ENCODE measurements at places on chromosomes 3 and 15.

DNA sequence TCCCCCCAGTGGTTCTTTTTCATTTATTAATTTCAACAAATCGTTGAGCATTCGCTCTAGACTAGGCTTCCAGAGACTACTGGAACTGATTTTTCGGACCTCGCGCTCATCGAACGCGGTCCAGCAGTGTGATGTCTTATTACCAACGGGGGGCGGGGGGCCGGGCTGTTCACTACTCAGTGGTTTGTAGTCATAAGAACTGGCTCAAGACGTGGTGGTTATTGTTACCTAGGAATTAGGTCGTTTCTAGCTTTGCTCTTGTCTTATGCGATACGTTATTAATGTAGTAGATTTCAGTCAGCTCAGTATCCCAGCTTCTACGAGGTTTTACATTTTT lies 858 bp downstream of the RBM5 start:
- DNase-seq, result no peak

GRCh38 chr15:73844356-73844755 lies 29.0 kb upstream of the TBC1D21 start:
- no peak for DNase-seq

GRCh38 chr3:112002096-112002971 lies 3.6 kb downstream of the TAGLN3 start:
- no peak for DNase-seq

DNA sequence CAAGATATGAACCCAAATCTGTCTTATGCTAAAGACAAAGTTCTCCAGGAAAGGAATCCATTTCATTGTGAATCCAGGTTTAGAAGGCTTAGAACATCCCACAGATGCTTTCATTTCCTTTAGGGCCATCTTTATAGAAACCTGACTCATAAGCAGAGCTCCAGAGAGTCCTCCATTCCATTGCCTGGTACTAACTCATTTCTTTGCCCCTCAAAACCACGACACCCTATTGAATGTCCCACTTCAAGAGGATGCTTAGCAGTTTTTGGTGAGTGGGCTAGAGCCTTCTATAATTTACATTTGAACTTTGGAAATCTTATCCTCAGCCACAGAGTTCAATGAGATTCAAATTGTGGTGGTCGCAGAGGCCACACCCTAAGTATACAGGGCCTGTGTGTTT lies 325.0 kb downstream of the NTRK3 start:
- no peak for DNase-seq

DNA sequence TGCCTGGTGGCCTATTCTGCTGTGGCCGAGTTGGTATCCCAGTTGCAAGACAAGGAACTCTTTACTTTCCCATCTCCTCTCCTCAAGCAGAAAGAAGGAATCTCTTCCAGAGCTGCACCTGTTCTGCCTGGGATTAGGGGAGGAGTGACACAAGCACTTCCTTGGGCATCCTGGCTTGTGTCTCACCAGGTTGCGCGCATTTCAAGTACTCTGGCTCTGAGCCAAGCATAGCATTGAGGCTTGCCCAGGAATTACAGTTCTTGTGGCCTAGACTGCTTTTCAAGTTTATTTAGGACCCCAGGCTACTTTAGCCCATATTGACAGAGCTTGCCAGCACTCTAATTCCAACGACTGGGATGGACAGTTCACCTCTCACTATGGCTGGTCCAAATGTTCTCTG lies 150.5 kb downstream of the RSRC1 start:
- no peak for DNase-seq

DNA sequence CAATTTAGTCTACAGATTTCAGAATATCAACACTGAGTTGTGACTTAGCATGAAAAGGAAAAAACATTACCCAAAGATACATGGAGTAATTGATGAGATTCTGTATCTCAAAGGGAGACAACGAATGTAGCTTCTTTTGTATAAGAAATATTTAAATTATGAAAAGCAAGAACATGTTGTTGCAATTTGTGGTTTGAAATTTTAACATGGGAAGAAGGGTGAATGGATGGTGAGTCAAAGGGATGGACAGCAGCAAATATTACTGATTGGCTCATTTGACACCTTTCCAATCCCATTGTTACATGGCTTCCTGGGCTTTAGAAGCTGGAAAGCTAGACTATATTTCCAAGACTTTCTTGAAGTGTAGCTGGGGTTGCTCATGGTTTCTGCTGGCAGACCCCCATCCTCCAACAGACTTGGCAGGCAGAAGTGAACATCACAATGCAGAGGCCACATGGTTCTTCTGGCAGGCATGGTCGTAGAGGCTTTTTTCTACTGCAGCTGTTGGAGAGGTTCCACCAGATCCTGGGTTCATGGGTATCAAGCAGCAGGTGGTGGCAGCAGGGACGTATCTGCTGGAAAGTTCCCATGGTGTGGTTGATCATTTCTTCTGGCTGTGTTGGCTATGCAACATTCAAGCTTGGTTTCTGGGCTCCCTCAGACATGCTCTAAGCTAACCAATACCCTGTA lies 47.2 kb upstream of the KPNA4 start:
- no peak for DNase-seq

DNA sequence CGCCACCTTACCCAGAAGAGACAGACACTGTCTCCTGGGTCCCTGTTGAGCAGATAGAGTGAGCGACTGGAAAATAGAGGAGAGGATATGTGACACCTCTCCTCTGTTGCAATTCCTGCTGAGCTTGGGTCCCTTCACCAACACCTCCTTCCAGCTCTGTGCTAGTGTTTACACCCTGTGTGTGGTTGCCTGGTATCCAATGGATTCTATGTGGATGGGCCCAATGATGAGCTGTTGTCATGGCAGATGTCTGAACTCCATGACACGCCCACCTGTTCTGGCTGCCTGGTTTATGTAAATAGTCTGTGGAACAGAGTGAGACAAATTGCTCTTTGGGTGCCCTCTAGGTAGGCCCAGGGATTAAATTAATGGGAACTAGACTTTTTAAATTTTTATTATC lies 23.7 kb downstream of the RBM5 start:
- DNase-seq, result no peak

DNA sequence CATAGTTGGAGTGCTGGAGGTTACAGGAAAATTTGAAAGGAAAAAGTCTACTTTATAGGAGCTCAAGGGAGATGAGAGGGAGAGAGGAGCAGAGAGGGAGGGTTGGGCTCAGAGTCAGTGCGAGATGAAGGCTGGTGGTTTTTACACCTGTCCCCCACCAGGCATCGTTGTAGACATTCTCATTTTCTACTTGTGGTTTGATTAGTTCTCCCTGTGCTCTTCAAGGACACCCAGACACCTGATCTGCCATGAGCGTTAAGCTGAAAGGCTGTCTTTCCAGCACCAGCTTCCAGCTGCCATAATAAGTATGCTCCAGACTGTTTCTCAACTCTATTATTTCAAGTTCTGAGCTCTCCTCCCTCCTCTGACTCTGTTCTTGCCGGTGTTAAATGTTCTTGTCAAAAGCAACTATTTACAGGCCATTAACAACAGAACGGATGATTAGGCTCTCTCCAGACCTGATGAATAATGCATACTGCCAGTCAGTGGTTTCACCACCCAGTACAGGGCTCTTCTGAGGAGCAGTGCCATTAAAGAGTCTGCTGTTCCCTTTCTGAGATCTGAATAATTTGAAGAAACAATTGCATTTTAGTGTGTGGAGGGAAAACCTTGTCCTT lies 514.6 kb upstream of the MCTP2 start:
- no peak for DNase-seq

DNA sequence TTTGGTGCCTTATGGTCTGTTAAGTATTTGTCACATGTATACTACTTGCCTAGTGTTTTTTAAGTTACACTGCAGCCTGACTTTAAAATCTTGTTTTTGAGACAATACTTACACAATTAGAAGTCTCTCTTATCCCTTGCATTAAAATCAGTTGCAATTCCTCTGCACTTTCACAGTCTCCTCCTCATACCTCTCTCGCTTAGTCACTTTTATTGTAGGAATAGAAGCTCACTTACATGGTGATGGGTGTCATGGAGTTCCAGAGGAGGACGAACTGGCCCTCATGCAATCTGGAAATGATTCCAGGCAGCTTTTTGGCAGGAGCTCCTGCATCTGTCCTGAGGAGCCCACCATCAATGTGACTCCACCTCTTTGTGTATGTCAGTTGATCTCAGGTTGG lies 238.4 kb upstream of the TBC1D5 start:
- no peak for DNase-seq

- DNase-seq, result no peak
These were observed 58.6 kb downstream of the DRD3 start for GRCh38 chr3:114120211-114120610.

- no peak for DNase-seq
These were observed 22.7 kb upstream of the ZBTB20 start for GRCh38 chr3:115169808-115170207.

DNA sequence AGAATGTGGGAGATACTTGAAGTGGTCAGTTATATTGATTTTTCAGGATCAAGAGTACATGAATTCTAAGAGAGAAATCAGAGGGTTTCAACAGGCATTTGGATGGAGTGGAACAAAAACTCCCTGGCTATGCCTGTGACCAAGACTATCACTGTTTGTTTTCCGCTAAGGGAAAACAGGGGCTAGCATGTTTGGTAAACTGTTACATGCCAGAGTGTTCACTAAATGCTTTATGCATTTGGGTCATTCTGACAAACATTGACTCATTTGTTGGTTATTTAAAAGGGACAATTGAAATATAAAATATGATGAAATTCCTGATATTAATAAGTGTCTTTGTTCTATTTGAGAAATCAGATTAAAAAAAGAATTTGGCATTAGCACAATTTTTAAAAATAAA lies 603.9 kb upstream of the KCNMB2 start:
- no peak for DNase-seq

DNA sequence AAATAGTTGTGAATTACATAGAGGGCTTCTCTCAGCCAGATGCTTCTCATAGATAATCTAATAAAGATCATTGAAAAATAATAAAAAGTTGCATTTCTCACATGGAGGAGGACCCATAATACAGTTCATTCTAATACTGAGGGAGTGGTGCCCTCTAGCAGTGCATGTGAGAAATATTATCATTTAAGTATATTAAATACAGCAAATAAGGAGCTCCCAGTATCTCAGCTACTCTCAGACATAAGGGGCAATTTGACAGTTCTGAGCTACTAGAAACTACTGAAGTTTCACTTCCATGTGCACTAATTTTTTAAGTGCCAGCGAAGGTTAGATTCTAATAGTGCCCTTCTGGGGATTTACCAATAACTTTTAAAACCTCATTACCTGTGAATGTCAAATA lies 188.3 kb downstream of the IL5RA start:
- no peak for DNase-seq

- no peak for DNase-seq
These were observed 16.0 kb downstream of the ARMC8 start for GRCh38 chr3:138202945-138203701.

DNA sequence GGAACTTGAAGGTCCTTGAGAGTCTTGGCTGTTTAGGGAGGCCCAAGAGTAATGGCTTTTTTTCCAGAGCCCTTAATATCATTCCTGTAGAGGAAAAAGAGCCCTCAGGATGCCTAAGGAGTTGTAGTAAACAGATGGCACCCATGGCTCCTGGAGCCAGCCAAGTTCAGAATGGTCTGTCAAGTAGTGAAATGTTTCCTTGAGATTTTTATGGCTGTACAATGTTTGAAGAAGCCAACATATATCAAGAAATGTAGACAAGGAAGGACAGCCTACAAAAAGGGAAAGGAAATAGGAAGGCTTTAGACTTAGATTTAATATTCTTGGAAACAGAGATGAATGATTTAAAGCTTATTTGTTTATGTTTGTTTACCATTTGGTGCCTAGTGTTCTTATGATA lies 334.8 kb downstream of the SATB1 start:
- no peak for DNase-seq

DNA sequence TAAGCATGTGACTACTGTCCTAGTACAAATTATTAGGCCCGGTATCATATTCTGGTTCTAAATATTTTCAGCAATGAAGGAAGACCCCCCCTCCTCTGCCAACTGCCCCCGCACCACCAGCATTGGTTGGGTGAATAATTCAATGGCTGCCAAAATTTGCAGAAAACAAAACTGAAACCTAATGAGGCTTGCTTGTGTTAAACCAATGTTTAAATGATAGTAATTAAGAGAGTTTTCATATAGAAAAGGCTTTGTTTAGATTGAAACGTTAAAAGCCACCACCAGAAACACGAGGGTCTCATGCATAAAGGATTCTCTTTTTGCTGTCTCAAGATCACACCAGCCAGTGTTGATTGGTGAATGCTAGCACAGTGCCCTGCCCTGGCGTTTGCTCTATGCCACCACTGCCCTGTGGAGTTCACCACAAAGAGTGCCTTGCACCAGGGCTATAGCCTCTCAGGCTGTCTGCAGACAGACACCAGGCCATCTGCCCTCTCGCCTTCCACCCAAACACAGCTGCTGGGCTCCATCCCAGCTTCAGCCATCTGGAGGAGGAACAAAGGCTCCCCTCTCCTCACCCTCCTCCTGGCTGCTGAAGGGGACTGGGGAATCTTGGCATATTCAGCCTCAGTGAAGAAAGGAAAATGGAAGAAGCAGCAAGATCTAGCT lies 200.3 kb upstream of the PFN2 start:
- DNase-seq, result no peak

DNA sequence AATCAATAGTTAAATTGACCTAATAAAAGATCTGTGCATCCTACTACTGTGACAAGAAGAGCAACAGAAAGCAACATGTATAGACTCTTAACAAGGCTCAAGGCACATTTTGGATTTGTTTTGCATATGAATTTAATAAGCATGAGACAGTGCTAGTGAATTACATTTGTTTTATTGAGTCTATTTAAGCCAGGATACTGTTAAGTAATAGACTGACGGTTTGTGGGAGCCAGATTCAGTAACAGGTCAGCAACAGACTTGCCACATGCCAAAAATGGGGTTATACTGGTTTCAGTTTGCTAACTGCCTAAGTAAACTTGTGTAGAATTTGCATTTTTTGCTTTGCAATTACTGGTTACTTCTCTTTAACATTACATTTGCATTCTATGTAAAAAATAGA lies 54.0 kb downstream of the MBNL1 start:
- DNase-seq, result no peak

DNA sequence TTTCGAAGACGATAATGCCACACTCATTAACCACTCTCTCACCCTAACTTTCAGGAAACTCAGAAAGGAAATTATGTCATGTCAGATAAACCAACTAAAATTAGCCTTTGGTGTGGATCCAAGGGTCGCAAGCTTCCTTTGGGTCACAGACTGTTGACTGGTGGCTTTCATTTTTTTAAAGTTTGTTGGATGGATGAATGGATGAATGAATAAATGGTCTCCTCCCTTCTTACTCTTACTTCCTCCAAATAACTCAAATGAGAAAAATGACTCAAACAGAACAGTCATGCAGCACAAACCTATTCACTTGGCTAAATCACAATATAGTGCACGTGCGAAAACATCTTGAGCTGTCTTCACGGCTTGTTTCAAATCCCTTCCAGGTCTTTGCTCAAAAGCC lies 82.9 kb upstream of the HACD2 start:
- DNase-seq, result no peak

- no peak for DNase-seq
These were observed 2.7 kb downstream of the SPESP1 start for GRCh38 chr15:68933001-68933400.

DNA sequence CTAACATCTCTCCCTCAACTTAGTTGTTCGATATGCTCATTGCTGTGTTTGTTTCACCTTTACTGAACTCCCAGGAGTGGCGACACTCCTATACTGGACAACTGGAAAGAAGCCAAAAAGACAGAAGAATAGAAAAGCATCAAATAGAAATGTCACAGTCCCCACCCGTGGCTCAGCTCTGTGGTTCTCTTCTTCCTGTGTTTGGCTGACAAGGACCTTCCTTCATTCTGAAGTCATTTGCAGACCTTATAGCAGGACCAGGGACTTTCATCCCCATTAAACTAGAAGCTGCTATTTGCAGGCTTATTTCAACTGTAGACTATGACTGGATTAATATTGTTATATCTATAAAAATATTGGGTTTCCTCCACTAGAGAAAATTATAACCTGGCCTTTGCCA lies 125.9 kb downstream of the NECTIN3 start:
- DNase-seq, result no peak

GRCh38 chr3:142210144-142210543 lies 15.2 kb downstream of the GK5 start:
- DNase-seq, result no peak
